EH (cell line): ENCODE measurements at places on chromosomes 5 and 9.

- peak; percentile 82 for DNase-seq
Observed at GRCh38 chr5:17315710-17316221, 98.3 kb downstream of the BASP1 start.

DNA sequence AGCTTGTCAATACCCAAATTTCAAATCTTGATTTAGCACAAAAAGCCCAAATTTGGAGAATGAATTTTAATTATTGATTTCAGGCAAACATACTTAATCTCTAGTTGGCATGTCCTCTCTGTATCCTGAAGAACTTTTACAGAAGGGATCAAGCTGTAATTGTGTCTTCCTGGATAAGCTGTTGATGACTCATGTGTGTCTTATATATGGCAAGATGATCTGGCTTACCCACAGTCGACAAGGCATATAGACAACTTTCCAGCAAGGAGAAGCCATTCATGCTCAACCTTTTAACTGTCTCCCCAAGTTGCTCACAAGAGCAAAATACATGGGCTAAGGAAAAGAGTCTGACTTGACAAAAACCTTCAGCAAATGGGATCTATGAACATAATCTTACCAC lies 112.5 kb upstream of the SLCO6A1 start:
- DNase-seq, result no peak

GRCh38 chr5:78698191-78698791 lies 49.7 kb upstream of the LHFPL2 start:
- peak; percentile 79 for DNase-seq

DNA sequence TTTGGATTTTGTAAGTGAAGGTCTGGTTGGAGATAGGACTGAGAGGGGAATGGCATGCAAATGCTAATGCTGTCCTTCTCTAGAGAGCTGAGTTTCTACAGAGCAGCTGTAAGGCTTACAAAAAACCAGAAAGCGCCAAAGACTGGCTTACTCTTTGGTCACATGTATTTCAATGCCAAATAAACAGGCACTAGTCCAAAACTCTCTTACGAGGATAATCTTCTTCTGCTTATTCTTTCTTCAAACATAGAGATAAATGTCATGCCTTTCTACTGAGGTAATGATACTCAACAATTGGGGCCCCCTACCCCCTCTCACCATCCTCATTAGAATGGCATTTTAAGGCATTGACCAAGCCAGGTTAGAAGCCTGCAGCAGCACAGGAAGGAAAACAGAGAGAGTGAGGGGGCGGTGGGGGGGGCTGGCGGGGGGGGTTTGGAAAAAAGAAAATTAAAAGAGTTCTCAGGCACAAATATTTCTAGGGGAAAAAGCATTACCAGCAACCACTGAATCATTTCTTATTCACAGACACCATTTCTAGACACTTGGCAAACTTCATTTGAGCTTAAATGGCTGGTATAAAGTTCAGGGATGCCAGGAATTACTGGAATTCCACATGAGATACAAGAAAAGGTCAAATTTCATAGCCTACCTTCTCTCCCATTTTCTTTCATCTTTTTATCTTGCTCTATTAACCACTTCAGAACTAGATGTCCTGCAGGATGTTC lies 34.0 kb downstream of the PUM3 start:
- DNase-seq, result peak; percentile 95

DNA sequence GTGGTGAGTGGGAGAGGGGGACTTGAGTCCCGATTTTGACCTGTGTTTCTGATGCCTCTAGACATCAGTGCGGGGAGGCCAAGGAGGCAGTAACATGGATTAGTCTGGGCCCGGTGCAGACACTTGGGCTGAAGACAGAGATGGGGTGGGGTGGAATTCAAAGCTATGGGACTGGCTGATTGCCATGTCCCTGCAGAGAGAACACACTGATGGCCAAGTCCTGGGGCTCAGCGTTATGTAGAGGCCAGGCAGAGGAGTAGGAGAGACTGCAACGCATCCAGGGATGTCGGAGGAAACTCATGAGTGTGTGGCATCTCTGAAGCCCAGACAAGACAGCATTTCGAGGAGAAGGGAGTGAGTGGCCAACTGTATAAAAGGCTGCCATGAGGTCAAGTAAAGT lies 30.1 kb downstream of the PSD2 start:
- no peak for DNase-seq

- DNase-seq, result peak; percentile 44
Observed at GRCh38 chr9:110543631-110544051, 35.9 kb downstream of the SVEP1 start.

- peak; percentile 47 for DNase-seq
Observed at GRCh38 chr5:77630114-77630680, 8.3 kb downstream of the OTP start.

DNA sequence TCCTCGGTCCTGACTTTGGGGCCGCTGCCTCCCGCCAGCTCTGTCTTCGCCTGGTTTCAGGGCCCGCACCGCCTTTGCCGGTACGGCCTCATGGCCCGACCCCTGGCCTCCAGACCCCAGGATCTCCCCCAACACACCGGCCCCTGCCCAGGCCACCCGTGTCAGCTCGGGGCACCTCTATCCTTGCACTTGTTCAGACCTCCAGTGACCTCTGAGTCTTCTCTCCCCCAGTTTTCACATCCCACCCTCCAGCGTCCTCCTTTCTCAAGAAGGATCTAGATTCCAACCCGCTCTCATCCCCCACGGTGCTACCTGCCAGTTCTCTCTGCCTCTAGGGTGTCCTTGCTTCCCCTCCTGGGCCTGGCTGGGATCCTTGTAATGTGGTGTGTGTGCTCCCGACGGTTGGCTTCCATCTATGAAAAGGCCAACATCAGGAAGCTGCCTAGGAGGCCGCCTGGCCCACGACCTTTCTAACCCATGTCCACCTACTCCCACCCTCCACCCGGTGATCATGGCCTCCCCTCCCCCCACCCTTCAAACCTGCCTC lies 61.1 kb downstream of the SPATA31C2 start:
- DNase-seq, result no peak

DNA sequence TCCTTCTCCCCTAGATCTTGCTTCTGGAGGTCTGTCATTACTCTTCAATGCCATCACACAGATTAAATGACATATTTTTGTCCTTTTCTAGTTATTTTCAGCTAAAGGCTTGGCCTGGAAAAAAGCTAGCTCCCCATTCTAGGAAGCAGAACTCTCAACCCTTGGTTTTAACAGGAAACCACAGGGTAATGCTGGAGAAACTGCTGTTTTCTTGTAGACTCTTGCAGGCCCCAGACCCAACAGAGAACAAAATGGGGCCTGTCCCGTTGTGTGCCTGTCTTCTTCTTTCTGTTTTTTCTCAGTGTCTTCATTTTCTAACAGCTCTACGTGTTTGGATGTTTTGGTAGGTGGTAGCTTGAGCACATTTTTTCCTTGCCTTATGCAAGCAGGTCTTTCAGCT lies 21.5 kb downstream of the DCANP1 start:
- no peak for DNase-seq

DNA sequence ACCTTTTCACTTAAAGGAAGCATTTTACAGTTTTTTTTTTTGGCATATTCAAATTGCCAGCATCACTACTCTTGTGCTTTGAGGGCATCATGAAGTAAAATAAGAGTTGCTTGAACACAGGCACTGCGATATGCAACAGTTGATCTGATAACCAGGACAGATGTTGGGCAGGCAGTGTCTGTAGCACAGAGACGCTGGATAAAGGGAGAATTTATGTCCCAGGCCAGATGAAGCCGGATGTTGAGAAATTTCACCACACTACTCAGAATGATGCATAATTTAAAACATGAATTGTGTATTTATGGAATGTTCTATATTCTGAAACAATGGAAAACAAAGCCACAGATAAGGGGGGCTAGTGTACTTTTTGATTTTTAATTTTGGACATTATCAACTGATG lies 71.4 kb downstream of the SLC12A2 start:
- DNase-seq, result peak; percentile 32

DNA sequence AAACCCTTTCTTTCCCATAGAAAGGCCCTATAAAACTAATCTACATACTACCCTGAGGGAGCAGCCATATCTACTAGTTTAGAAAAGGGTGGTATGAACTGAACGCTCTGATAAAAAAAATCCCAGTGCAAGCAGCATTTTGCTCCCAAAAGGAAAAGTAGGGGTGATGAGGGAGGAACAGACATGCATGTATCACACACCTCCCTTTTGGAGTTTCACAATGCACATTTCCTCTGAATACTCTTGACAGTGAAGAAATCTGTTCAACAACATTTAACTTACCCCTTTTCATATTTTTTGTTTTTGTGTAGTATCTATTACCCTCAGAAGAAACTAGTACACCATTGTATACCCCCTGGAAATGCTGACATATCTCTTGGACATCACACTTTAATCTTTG lies 411.4 kb downstream of the MAT2B start:
- no peak for DNase-seq

GRCh38 chr9:107557236-107557990 lies 67.8 kb upstream of the KLF4 start:
- DNase-seq, result no peak

- DNase-seq, result no peak
Observed at GRCh38 chr9:132753593-132753880, 83.3 kb downstream of the GTF3C4 start.

DNA sequence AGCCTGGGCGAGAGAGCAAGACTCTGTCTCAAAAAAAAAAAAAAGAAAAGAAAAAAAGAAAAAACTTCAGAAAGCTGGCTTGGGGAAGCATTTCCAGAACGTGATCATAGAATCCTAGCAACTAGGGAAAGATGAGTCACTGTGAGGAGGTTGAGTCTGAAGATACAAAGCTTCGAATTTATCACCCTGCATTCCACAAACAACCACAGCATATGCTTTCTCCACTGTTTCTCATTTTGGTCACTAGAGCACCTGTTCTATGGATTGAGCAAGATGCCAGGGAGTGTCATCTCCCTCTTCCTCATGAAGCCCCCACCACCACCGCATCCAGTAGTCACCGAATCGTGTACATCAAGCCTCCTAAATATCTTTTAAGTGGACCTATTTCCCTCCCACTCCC lies 37.9 kb downstream of the SEMA5A start:
- DNase-seq, result peak; percentile 84

GRCh38 chr5:178324481-178325310 lies 92.1 kb upstream of the PHYKPL start:
- DNase-seq, result no peak
